ENCODE measurements at places on chromosomes 1 and 21. TPM values are rescaled to one million over a fixed set of nuclear protein-coding genes. Genes with fewer than 3 reads are reported as not detected.

DNA sequence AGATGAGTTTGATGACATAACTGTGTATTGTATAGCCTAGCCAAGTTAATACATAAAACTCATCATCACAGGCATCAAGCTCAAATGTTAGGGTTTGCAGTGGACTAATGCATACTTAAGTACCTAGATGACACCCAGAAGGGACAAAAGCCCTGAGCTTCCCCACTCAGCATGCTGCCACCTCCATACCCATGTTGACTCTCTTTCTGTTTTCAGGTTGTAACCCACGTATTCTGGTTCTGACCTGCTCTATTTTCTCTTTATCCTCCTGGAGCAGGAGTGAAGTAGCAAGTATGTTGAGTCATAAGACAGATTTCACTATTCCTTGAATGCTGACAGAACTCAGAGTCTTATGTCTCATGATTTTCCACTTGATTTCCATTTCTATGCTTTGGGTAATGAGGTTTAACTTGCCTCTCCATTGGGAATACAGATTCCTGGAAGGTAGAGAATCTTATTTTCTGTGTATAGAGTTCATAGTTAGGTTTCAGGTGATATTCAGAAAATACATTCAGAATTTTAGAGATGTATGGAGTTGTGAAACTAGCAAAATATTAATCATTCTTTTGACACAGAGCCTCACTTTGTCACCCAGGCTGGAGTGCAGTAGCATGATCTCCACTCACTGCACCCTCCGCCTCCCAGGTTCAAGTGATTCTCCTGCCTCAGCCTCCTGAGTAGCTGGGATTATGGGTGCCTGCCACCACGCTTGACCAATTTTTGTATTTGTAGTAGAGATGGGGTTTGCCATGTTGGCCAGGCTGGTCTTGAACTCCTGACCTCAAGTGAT, 122.5 kb upstream of the KCNJ15 start:
- no peak overlapping the region for H3K27ac ChIP-seq
- no peak overlapping the region for H3K4me3 ChIP-seq
- no peak for DNase-seq
- peaks cover 49% of the 10 kb centered on the region for H3K27me3 ChIP-seq

GRCh38 chr1:77983997-77984355, 5.1 kb upstream of the FUBP1 start:
- no peak overlapping the region for H3K4me3 ChIP-seq
- peaks cover 13% of the 10 kb centered on the region for H3K36me3 ChIP-seq
- DNase-seq, result no peak
- peaks cover 36% of the 10 kb centered on the region for H3K4me1 ChIP-seq
- no peak overlapping the region for H3K27ac ChIP-seq

DNA sequence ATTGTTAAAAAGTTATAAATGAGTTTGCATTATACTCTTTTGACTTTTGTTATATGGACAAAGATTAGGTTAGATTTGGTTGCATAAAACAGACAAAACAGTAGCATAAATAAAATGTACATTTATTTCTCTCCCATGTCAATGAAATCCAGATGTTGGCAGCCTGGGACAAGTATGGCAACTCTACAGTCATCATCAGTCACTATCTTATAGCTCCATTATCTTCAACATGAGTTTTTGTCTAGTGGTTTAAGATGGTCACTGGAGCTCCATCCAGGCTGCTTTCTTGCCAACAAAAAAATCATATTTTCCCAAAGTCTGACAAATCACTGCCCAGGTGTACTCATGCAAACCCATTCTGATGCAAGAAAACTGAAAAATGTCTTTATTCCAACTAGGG, 83.8 kb downstream of the CD58 start:
- no peaks in the 10 kb centered on the region for H3K36me3 ChIP-seq
- no peak for DNase-seq
- H3K27ac ChIP-seq, result no peak overlapping the region
- H3K4me1 ChIP-seq, result peaks cover 54% of the 10 kb centered on the region
- peaks cover 3% of the 10 kb centered on the region for H3K27me3 ChIP-seq

GRCh38 chr1:115649964-115650363, 8.2 kb downstream of the VANGL1 start:
- peak overlapping the region; percentile 54 for H3K4me3 ChIP-seq
- no peak for DNase-seq
- no peaks in the 10 kb centered on the region for H3K27me3 ChIP-seq
- peaks cover 13% of the 10 kb centered on the region for H3K36me3 ChIP-seq
- H3K27ac ChIP-seq, result peak overlapping the region; percentile 67
- peaks cover 31% of the 10 kb centered on the region for H3K4me1 ChIP-seq

DNA sequence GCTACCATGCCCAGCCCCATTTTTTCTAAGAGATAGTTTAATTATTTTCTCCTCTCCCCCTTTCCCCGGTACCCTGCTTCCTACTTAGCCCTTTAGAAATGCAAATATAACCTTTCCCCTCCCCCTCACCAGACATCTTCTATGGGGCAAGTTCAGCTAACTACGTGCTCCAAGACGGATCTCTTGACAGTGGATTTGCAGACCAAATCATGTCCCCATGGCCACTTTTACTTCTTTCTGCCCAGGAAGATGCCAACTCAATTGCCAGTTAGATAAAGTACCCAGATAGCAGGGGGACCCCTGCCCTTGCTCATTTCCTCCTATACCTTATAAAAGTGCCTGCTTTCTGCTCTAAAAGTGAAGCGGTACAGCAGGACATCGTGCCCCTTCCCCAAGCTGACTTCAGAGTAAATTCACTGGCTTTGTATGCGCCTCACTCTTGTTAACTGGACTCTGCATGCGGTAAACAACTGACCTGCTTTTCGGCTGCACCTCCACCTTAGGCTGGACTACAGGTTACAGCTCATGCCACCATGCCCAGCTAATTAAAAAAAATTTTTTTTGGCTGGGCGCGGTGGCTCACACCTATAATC, 7.4 kb downstream of the DNAJC11 start:
- H3K27ac ChIP-seq, result peak overlapping the region; percentile 11
- no peak overlapping the region for H3K4me3 ChIP-seq
- H3K27me3 ChIP-seq, result no peaks in the 10 kb centered on the region

DNA sequence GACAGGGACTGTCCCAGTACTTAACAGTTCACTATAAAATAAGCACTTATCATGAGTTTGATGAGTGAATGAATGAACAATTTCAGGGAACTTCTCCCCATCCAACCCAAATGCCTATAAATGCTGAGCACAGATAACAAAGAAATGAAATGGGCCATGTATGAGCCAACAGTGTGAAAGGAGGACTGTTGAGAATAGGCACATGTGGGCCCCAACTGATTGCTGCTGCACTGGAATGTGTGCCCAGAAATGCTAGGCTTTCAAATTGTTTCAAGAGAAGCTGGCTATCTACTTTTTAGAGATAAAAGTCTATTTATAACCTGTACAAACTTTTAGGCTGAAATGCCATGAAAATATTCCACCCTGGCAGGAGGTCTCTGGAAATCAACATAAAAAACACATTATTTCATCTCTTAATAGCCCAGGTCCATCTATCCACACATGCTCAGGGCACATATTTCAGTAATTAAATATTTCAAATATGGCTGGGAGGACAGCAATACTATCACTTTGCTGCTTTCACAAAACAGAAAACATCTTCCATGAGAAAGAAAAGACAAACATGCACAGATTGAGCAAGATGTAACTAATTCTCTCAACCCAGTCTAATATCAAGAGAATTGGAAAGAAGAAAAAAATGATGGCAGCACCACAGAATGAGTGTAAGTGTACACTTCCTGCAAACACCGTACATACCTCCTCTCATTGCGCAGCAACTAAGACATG, 49.8 kb downstream of the COLGALT2 start:
- no peak overlapping the region for H3K27ac ChIP-seq
- no peaks in the 10 kb centered on the region for H3K27me3 ChIP-seq
- no peak overlapping the region for H3K4me3 ChIP-seq

DNA sequence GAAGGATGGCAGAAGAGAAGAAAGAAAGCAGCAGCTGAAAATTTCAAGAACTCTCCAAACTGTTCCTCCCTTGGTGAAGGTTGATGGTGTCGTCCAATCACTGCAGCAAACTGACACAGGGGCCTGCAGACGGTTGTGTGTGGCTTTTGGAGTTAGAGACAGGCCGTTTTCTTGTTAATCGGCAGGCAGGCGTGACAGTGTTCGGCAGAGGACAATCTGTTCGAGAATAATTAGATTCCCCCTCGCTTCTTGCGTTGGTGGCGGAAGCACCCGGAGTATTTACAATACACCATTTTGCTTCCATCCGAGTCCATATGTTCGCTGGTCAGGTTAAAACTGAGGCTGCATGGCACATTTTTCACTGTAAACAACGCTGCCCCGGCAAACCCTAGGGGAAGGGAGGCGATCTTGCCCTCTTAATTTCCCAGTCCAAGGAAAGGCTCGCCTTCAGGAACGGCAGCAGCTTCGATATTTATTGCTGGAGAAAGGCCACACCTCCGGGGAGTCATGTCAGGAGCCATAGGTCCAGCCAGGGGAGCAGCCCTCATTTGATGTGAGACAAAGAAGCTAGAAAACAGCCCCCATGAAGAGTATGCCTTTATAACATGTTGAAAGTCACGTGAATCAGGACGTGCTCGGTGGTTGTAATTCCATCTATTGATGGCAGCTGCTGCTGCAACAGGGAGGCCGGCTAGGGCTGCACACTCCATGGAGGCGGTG, 360.1 kb downstream of the SMYD3 start:
- DNase-seq, result no peak
- no peaks in the 10 kb centered on the region for H3K36me3 ChIP-seq
- peaks cover 12% of the 10 kb centered on the region for H3K4me1 ChIP-seq

GRCh38 chr1:9849691-9850441, 26.1 kb upstream of the CLSTN1 start:
- no peaks in the 10 kb centered on the region for H3K27me3 ChIP-seq
- no peak for DNase-seq
- H3K36me3 ChIP-seq, result peaks cover 8% of the 10 kb centered on the region
- H3K4me1 ChIP-seq, result peaks cover 38% of the 10 kb centered on the region
- H3K4me3 ChIP-seq, result no peak overlapping the region

DNA sequence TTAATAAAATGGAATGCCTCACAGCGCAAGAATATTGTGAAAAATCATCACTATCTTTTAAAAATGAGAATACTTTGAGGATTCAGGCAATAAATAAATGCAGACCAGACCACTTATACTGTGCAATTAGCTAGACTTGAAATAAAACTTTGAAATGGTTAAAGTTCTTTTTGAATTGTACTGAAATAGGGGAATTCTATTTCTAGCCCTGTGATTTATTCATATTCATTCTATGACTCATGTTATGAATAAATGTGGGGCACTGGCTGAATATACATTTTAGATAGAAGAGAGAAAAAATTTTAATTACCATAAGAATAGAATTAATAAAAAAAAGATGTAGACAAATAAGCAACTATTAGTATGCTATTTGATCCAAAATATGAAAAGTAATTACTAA, 16.4 kb upstream of the USP25 start:
- no peak overlapping the region for H3K4me3 ChIP-seq
- DNase-seq, result no peak
- no peak overlapping the region for H3K27ac ChIP-seq
- H3K4me1 ChIP-seq, result peaks cover 7% of the 10 kb centered on the region

The FCRL4 gene
- not detected for total RNA-seq

The S100A7A gene
- total RNA-seq, result not detected

The HMCN1 gene
- total RNA-seq, result 91.4 TPM

The PALMD gene
- 7.0 TPM for total RNA-seq

The UBASH3A gene
- not detected for total RNA-seq

The ST6GALNAC5 gene
- 2.6 TPM for total RNA-seq

The OR2M3 gene
- not detected for total RNA-seq

All from osteocyte (in vitro differentiated cells).